ENCODE measurements at places on chromosomes 6 and 20.

GRCh38 chr20:312067-312466 is 13.3 kb upstream of the SOX12 start:
- DNase-seq, result no peak

GRCh38 chr6:138372711-138373463 is 4.8 kb upstream of the SMIM28 start:
- DNase-seq, result peak; percentile 10

DNA sequence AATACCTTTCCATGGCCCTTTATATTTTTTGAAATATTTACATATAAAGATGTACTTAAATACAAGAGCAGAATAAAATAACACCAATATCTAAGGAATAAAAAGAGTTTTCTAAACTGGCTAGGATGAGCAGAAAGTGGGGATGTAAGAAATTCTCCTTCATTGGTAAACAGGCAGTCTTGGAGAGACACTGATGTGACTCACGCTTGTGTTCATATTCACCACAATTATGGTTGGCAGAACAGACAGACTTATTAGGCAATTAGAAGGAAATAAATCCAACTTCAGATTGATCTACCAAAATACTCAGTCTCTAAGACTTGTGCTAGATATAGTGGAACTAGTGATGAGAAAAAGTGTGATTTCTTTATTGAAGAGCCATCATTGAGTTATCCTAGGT is 463.7 kb downstream of the CDC5L start:
- DNase-seq, result peak; percentile 51

DNA sequence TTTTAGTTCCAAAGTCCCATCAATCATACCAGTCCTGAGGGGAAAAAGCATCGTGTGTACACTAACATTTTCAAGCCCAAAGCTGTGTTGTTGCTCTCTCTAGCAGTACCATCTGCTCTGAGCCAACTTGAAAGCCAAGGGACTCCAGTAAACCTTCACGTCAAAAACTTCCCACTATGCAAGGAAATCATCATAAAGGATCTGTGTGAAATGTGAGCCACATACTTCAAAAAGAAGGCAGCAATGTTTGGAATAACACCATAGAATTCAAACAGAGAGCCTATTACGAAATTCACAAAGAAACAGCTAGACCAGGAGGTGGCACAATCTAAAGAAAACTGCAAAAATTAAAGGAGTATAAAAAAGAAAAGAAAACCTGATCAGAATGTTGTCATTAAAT is 399.8 kb upstream of the EPHA7 start:
- DNase-seq, result no peak

DNA sequence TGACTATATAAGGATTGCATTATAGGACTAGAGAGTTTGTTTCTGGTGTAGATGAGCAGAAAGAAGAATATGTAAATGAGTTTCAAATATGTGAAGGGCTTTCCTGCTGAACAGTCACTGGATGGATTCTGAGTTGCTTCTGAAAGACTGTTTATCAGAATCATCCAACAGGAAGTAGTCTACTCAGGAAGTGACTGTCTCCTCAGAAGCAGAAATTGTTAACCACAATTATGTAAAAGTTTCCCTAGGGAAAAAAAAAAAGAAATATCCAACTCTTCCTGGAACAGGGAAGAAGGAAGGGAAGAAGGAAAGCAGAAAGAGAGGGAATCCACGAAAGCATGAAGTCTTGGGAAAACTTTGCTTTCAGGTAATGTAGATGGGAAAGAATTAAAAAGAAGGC is 138.9 kb downstream of the TENT5A start:
- DNase-seq, result peak; percentile 52

DNA sequence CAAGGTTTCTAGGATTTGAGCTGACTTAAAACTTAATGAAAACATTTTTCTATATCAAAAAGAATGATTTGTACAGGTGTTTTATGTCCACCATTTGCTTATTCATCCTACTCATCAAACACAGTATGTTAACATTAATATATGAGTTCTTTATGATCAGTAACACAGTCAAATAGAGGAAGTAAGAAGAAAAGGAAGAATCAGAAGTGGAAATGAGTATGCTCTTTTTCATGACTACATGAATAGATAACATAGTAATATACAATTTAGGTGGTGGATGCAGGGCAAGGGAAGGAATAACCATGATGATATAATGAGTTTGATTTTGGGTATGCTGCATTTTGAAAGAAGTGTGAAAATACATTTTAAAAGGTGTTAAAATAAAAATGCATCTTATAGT is 16.5 kb downstream of the KPNA5 start:
- DNase-seq, result no peak

DNA sequence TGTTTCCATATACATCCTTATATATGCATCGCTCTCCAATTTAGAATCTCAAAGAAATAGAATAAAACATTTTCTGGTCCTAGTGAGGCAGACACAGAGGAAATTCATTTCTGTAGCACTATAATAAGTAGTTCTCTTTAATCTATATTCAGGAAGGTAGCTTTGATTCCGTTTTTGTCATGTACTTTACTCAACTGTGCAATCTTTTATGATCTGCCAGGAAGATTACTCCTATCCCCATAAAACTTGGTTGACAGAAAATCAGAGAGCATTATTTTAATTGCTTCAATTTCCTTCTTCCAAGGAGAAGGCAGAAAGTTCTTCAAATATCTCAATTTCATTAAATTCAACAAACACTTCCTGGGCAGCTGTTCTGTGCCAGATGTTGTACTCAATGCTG is 10.6 kb upstream of the CLIC5 start:
- DNase-seq, result no peak

- DNase-seq, result no peak
These were observed 11.6 kb downstream of the DEFB127 start for GRCh38 chr20:168876-169275.

GRCh38 chr6:71349976-71350615 is 61.5 kb downstream of the OGFRL1 start:
- peak; percentile 53 for DNase-seq

- no peak for DNase-seq
These were observed 475.6 kb upstream of the ADGRB3 start for GRCh38 chr6:68159433-68159832.

GRCh38 chr6:72863131-72863530 is 241.3 kb downstream of the KCNQ5 start:
- no peak for DNase-seq

DNA sequence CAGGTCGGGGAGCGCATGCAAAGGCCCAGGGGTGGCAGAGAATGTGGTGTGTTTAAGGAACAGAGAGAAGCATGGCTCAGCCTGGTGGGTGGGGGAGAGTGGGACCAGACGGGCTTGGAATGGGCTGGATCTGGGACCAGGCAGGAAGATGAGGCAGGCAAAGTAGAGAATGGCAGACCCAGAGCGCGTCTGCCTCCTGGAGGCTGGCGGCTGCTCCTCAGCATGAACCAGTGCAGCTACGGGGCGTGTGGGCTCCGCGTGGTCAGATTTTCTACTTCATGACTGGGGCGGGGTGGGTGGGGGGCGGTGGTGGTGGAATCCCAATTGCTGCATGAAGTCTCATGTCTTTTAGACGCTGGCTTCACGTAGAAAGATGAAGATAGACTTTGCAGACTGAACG is 135.6 kb downstream of the TFAP2C start:
- no peak for DNase-seq

GRCh38 chr6:160950507-160950906 is 41.1 kb upstream of the MAP3K4 start:
- DNase-seq, result peak; percentile 60
